ENCODE measurements at places on chromosomes 3 and 15.

- no peak for DNase-seq
Observed at GRCh38 chr3:182803596-182803995, 10.3 kb downstream of the ATP11B start.

DNA sequence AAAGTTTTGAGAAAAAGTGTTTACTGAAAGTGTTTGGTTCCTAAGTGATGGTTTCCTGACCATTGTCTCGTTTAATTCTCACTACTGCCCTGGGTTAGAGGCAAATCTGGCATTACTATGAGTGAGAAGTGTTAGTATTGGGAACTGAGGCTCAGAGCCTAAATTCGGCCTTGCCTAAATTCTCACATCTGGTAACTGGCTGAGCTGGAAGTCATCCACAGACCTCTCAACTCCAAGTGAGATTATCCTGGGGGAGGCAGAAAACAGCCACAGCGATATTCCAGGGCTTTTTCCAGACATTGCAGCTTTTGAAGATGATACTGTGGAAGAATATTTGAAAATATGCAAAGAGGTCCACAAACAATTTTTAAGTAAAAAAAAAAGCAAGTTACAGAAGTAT is 85.1 kb upstream of the TRA2B start:
- DNase-seq = no peak

DNA sequence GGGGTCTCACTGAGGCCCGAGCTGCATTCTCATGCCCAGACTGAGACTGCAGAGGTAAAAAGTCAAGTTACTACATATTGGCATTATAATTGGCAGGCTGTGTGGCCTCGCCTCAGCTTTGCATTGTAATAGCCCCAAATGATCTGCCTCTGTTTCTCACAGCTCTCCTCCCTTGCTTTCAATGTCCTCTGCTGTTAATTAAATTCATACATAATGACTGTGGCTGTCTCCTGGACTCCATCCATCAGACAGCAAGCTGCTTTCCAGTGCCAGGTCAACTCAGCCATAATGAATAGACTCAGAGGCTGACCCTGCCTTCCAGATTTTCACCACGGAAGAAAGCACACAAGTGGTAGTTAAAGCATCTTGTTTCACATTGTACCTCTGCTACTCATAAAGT is 7.6 kb upstream of the RTP4 start:
- no peak for DNase-seq

GRCh38 chr3:25594007-25594502 is 70.7 kb downstream of the TOP2B start:
- DNase-seq = no peak

DNA sequence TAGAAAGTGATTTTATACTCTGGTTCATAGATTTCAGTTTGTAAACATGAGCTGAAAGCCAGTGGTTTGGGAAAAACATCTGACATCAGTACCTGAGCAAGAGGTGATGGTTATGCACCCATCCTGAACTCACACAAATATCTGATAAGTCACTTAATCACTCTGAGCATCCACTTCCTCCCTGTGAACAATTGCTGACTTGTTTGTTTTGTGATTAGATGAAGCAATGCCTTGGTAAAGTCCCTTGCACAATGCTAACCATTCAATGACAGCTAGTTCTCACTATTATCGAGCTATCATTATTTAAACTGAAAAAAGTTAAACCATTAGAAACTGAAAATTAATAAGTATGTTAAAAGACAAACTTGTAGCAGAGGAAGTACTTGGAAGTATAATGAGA is 303.0 kb downstream of the PLOD2 start:
- no peak for DNase-seq

DNA sequence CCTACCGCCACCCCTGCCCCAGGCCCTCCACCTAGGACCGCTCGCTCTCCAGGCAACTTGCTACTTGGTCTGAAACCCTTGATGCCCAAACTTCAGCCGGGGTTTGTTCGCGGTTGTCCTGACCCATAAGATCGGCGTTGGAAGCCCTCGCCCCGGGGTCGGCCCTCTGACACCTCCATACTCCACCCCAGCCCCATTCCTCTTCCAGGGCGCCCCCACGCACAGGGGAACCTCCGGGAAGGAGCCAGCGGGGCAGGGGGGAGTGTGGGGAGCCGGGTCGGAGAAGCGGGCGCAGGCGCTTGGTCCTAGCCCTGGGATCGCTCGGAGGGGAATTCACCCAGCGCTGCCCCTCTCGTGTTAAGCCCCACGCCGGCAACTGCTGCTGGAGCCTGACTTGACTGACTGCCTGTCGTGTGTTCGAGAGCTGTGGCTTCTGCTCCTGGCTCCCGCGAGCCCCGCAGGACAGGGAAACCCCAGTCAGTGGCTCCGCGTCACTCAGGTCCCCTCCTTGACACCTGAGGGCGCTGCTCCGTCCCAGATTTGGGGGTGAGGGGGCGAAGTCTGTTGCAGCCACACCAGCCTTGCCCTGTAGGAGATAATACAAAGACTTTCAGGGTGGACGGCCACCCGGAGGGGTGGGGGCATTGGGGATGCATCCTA is 675 bp downstream of the RYR3 start:
- peak; percentile 40 for DNase-seq

DNA sequence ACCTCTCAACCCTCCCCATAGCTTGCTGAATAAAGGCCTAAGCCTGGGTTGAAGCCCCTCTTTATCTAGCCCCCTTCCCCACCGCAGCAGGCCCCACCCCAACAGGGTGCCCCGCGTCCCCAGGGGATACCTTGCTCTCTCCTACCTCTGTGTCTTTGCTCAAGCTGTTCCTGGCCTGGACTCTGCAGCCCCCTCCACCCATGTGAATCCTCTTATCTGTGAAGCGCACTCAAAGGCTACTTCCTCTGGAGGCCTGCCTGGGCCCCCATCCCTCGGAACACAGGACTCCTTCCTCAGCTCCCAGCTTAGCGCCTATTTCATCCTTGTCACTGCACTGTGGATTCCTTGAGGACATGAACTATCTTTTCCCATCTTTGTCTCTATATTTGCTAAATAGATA is 61.4 kb upstream of the HERC1 start:
- DNase-seq = no peak

DNA sequence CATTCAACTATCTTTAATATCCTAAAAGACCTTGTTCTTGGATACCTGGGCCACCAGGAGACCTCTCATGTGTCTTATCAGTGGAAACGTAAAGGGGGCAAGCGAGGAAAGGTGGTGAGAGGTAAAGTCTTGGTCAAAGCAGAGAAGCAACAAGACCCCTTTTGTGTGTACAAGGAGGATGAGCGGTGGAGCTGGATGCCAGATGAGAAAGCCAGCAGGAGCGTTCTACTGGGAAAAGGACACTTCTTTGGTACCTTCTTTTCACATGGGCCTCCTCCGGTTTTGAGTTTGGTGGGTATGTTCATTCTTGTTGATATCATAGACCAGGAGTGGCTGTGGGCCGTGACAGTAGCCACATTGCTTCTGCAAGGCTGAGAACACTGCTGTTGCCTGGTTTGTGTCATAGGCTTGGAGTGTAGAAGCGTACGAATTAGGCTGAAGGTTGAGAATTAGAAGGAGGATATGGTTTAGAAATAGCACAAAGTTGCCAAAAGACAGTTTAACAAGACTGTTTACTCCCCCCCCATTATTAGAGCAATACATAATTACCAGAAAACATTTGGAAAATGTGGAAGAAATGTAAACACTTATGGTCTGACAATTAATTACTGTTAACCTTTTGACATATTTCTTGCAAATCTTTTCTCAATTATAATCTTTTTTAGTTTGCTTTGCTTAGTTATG is 46.8 kb upstream of the VILL start:
- no peak for DNase-seq

DNA sequence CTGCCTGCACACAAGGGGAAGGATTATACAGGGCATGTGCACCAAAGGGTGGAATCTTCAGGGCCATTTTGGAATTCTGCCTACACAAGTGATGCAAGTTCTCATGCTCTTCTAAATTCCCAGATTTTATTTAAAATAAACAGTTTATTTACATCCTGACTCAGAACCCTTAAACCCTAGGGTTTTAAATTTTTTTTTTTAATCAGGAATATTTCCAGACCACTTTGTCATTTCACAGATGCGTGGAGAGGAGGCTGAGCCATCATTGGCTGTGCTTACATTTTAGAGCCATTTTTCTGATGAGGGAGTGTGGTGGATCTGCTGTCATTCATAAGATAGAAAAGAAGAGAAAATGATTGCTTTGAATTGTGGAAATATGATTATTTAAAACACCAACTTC is 65.2 kb upstream of the MNS1 start:
- no peak for DNase-seq

All from dorsolateral prefrontal cortex (tissue), 122 donors.